ENCODE measurements at places on chromosomes 1 and 21. TPM values are rescaled to one million over a fixed set of nuclear protein-coding genes. Genes with fewer than 3 reads are reported as not detected.

- H3K27ac ChIP-seq, result no peak overlapping the region
- H3K36me3 ChIP-seq, result no peaks in the 10 kb centered on the region
- no peaks in the 10 kb centered on the region for H3K4me1 ChIP-seq
- H3K4me3 ChIP-seq, result no peak overlapping the region
- DNase-seq, result no peak
Observed at GRCh38 chr1:242673652-242674051, 149.2 kb upstream of the PLD5 start.

GRCh38 chr21:22804151-22804550 is 1805.9 kb downstream of the NCAM2 start:
- H3K27me3 ChIP-seq, result no peaks in the 10 kb centered on the region
- DNase-seq, result no peak
- no peak overlapping the region for H3K27ac ChIP-seq
- no peaks in the 10 kb centered on the region for H3K4me1 ChIP-seq

- H3K36me3 ChIP-seq, result no peaks in the 10 kb centered on the region
- peaks cover 38% of the 10 kb centered on the region for H3K4me1 ChIP-seq
- H3K4me3 ChIP-seq, result no peak overlapping the region
- DNase-seq, result no peak
Observed at GRCh38 chr1:10710489-10710888, 86.0 kb downstream of the CASZ1 start.

DNA sequence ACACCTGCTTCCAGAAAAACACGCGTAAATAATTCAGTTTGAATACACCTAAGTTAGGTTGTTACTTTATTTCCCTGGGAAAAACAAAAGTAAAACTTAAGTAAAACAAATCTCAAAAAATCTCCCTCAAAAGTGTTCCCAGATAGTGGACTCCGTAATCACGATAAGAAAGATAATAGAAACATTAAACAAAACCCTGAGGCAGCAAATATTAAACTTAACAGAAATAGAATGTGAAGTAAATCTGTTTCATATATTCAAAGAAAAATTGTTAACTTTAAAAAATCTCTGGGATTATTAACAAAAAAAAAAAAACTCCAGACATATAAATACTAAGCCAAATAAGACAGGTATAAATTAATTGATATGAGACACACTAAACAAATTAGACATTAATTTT is 743.2 kb upstream of the NCAM2 start:
- no peak overlapping the region for H3K4me3 ChIP-seq
- H3K4me1 ChIP-seq, result no peaks in the 10 kb centered on the region
- DNase-seq, result no peak
- H3K36me3 ChIP-seq, result no peaks in the 10 kb centered on the region

DNA sequence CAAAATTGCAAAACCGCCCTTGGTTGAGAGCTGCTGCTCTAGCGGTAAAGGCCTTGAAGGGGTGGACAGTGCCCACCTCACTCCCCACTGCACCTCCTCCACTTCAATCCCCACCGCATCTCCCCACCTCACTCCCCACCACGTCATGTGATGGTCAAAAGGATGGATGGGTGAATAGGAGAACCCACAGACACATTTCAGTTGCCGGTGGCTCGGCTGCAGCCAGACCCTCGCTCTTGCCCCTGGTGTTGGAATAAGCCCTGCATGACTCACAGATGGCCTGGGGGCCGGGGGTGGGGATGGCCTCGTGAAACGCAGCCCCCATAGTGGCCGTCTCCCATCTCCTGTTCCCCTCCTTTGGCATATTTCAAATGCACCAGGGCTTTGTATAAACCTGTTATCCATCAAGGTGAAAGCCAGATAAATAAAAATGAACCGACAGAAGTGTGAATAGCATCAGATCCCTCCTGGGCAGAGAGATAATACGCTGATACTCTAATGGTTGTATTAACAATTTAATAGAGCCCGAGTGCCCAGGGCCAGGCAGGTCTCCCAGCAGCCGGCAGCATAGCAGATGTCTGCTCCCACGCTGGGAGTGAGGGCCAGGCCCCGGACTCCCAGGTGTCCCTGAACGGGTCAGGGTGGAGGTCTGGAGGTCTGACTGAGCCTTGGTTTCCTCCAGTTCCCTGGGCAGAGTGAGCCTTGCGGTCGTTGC is 300.3 kb downstream of the NPHP4 start:
- no peaks in the 10 kb centered on the region for H3K4me1 ChIP-seq
- H3K27me3 ChIP-seq, result peaks cover 16% of the 10 kb centered on the region

- no peaks in the 10 kb centered on the region for H3K36me3 ChIP-seq
- peaks cover 4% of the 10 kb centered on the region for H3K27me3 ChIP-seq
- no peak overlapping the region for H3K4me3 ChIP-seq
- no peak overlapping the region for H3K27ac ChIP-seq
Observed at GRCh38 chr21:46131838-46132651, 23.3 kb downstream of the FTCD start.

DNA sequence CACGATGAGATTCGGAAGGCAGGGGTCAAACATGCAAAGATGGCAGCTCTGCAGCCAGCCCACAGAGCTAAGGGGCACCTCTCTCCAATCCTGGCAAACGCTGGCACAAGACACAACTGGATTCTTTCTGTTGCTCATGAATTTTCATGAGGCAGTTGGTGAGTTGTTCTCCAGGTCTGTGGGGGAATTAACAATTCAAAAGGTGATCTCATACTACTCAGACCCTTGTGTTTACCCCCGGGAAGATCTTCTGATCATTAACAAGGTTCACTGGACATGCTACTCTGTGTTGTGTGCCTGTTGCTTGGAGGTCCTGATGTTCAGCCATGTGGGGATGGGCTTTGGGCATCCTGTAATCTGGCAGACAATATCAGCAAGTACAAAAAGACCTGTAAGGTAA is 128.9 kb downstream of the HHAT start:
- no peak for DNase-seq
- H3K4me3 ChIP-seq, result no peak overlapping the region
- H3K27ac ChIP-seq, result no peak overlapping the region

DNA sequence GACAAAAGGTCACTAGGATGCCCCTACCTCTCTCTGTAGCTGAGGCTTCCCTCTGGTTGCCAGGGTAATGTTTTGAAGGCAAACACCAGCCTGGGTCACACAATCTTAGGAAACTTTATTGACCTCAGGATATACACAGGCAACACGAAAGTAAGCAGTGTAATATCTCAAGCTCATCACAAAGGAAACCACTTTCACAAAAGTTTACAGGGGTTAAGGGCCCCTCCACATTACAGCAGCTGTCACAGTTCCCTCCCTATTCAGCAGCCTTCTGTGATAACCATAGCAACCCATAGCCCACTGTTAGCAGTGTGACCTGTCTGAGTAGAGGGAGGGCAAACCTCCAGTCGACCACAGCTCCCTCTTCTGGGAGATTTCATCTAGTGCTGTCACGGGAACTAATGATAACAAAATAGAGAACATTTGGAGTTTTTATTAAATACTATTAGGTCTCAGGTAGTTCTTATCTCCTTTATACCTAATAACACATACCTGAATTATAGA is 149.8 kb downstream of the PTPRC start:
- no peaks in the 10 kb centered on the region for H3K27me3 ChIP-seq
- H3K4me3 ChIP-seq, result no peak overlapping the region
- H3K4me1 ChIP-seq, result no peaks in the 10 kb centered on the region
- H3K36me3 ChIP-seq, result no peaks in the 10 kb centered on the region
- DNase-seq, result peak; percentile 32
- H3K27ac ChIP-seq, result peak overlapping the region; percentile 20

GRCh38 chr1:55747408-55747841 is 532.3 kb upstream of the USP24 start:
- no peaks in the 10 kb centered on the region for H3K36me3 ChIP-seq
- H3K27me3 ChIP-seq, result no peaks in the 10 kb centered on the region
- no peak for DNase-seq
- no peaks in the 10 kb centered on the region for H3K4me1 ChIP-seq

DNA sequence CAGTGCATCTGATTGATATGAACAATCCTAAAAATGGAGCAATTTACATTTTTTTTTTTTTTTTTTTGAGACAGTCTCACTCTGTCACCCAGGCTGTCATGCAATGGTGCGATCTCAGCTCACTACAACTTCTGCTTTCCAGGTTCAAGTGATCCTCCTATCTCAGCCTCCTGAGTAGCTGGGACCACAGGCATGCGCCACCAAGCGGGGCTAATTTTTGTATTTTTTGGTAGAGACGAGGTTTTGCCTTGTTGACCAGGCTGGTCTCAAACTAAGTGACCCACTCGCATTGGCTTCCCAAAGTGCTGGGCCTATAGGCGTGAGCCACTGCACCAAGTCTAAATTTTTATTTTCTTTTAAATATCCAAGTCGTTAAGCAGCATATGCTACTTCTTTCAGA is 109.0 kb downstream of the FAF1 start:
- no peaks in the 10 kb centered on the region for H3K27me3 ChIP-seq
- H3K36me3 ChIP-seq, result no peaks in the 10 kb centered on the region
- H3K27ac ChIP-seq, result no peak overlapping the region
- no peaks in the 10 kb centered on the region for H3K4me1 ChIP-seq
- H3K4me3 ChIP-seq, result no peak overlapping the region
- no peak for DNase-seq

DNA sequence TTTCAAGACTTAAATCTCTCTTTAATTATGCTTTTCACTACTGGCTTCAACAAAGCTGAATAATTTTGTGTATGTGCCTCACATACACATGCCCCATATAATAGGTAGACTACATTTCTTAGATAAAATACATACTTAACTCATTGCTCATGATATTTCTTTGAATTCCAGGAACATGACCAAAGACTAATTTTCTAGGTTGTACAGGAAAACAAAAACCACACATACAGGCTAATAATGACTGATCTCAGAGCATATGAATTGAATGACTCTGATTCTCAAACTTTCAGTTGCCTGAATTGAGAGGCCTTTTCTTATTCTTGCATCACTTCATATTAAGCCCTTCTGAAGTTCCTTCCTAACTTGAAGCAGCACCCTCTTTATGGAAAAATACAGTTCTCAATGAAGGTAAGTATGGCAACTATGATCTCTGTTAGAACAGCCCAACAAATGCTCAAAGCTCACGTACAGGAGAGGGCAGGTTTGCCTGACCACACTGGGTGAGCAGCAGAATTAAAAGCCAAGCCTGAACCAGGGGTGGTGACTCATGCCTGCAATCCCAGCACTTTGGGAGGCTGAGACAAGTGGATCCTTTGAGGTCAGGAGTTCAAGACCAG is 22.6 kb upstream of the UAP1 start:
- H3K36me3 ChIP-seq, result no peaks in the 10 kb centered on the region
- H3K27ac ChIP-seq, result no peak overlapping the region
- H3K4me1 ChIP-seq, result no peaks in the 10 kb centered on the region
- H3K4me3 ChIP-seq, result no peak overlapping the region
- no peaks in the 10 kb centered on the region for H3K27me3 ChIP-seq
- DNase-seq, result no peak

DNA sequence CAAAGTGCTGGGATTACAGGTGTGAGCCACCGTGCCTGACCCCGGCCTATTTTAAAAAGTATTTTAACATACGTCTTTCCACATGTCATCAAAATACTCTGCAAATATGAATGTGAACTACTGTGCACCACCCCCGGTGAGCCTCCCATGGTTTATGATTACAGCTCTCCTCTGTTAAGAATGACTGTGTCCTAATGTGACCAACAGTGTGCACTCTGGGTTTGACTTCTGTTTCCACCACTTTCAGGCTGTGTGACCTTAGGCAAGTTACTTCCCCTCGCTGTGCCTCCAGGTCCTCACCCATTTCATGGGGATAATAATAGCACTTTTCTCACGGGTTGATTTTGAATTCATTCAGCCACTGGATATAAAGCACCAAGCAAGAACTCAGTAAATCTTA is 14.7 kb downstream of the AMPD2 start:
- no peak overlapping the region for H3K27ac ChIP-seq
- no peaks in the 10 kb centered on the region for H3K27me3 ChIP-seq

DNA sequence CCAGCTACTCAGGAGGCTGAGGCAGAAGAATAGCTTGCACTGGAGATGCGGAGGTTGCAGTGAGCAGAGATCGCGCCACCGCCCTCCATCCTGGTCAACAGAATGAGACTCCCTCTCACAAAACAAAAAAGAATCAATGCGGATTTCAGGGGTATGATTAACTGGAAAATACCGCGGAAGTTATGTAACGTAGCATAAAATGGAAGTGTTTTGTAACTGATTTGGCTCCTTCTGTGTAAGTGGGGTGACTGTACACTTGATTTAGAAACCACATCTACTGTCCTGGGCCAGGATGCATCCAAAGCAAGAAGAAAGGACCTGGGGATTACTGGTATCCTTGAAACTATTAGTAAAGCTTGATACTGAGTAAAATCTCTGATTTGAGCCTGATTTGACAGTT is 3.1 kb upstream of the VAMP4 start:
- peaks cover 25% of the 10 kb centered on the region for H3K4me1 ChIP-seq
- H3K27ac ChIP-seq, result no peak overlapping the region
- no peak for DNase-seq

GRCh38 chr1:174314433-174314832 is 133.3 kb upstream of the GPR52 start:
- no peak for DNase-seq
- H3K27ac ChIP-seq, result no peak overlapping the region
- H3K36me3 ChIP-seq, result no peaks in the 10 kb centered on the region
- H3K4me1 ChIP-seq, result no peaks in the 10 kb centered on the region

DNA sequence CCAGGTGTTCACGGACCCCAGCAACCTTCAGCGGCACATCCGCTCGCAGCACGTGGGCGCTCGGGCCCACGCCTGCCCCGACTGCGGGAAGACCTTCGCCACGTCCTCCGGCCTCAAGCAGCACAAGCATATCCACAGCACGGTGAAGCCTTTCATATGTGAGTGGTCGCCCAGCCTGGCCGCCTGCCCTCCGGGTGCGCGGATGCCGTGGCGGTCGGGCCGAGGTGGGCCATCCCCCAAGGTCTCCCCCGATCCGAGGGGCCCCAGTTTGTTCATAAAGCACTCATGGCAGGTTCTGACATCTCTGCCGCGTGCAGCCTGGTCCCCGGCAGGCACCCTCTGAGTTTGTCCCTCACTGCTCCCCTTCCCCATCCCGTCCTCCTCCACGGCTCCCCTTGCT is 49.0 kb upstream of the ARHGEF16 start:
- no peaks in the 10 kb centered on the region for H3K27me3 ChIP-seq
- H3K4me3 ChIP-seq, result no peak overlapping the region
- H3K36me3 ChIP-seq, result peaks cover 7% of the 10 kb centered on the region
- no peaks in the 10 kb centered on the region for H3K4me1 ChIP-seq

DNA sequence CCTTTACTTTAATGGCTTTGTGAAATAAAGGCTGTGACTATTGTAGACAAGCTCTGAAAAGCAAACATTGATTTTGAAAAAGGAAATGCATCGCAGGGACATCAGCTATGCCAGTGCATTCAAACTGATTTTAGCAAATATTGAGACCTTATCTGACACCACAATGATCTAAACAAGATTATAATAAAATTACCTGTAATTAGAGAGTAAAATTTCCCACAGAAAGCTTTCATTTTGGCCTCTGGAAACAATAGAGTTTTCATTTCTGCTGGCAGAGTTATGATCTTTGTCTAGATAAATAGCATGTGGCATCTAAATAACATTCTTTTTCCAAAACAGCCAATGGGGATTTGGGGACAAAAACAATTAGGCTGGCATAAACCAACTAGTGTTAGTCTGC is 650.4 kb upstream of the PRMT6 start:
- no peak overlapping the region for H3K27ac ChIP-seq
- no peaks in the 10 kb centered on the region for H3K4me1 ChIP-seq
- H3K36me3 ChIP-seq, result no peaks in the 10 kb centered on the region
- no peak overlapping the region for H3K4me3 ChIP-seq
- DNase-seq, result no peak

Gene KIF21B
- 4.7 TPM for total RNA-seq

Gene IL22RA1
- total RNA-seq, result 0.83 TPM

Gene PTGER3
- total RNA-seq, result 1.9 TPM

Gene FMO4
- total RNA-seq, result 5.9 TPM

Gene NTMT2
- total RNA-seq, result not detected

Gene SMCP
- not detected for total RNA-seq

Gene CFAP74
- total RNA-seq, result 6.6 TPM

Gene CFHR1
- total RNA-seq, result 0.74 TPM

Measured in lower lobe of right lung (tissue), 2 donors.